SHP77 treated with DMSO at 0.1 percent for 48 hours (cell line): ENCODE measurements at places on chromosomes 1 and 21.

DNA sequence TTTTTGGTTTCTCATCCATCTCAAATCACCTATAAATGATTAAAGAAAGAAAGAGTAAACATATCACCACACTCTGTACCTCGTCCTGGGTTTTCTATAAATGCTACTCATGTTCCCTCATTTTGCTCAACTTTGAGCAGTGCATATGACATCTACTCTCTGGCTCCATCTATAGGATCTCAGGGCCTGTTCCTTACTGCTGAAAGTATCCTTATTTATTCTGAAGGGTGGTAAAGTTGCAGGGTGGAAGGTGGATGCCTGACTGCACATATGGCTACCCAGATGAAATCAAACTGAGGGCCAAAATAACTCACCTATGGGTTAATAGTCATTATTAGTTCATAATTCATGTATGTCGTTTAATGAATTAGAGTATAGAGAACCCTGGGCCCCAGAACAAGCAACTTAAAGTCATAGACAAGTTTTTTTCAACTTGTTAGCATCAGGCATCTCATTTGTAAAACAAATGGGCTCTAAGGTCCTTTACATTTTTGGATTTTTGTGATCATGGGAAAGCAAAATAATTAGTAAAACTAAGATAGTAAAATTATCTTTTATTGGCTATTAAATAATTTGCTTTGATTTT lies 46.5 kb downstream of the NCF2 start:
- DNase-seq, result peak; percentile 2

DNA sequence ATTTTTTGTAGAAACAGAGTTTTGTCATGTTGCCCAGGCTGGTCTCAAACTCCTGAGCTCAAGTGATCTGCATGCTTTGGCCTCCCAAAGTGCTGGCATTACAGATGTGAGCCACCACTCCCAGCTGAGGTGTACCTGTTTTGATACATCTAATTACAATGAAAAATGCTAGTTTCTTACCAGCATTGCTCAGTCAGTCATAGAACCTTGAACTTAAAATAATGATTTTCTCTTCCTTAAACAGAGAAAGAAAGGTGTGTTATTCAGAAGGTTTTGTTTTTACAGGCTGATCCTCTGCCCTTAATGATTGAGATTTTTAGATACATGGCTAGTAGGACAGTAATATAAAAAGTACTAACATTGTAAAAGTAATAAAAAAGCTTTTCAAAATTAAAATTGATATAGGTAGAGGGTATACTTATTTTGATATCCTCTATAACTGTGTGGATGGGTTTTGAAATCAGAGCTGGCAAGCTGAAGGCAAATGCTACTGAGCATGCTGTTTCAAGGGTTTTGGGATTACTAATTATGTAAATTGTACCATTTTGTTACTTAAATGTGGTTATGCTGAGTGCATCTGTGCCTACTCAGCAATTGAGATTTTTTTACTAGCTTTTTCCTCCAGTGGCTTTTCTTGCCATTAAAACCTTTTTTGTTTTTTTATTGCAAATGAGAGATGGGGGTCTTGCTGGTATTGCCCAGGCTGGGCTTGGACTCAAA lies 16.1 kb downstream of the PRRC2C start:
- no peak for DNase-seq

DNA sequence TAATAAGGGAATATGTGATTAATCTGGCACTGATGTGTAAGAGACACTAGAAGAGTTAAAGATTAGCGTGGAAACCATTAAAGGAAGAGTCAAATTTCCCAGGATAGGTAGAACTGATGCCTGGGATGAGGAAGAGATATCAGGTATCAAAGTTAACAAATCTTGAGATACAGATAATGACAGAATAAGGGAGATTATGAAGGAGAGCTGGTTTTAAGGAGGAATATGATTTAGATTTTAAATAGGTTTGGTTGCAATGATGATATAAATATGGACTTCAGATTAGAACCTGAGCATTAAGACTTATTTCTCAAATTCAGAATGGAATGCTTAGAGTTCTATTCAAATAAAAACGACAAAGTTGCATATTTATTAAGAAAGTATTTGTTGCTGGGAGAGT lies 26.2 kb downstream of the MAGI3 start:
- no peak for DNase-seq

DNA sequence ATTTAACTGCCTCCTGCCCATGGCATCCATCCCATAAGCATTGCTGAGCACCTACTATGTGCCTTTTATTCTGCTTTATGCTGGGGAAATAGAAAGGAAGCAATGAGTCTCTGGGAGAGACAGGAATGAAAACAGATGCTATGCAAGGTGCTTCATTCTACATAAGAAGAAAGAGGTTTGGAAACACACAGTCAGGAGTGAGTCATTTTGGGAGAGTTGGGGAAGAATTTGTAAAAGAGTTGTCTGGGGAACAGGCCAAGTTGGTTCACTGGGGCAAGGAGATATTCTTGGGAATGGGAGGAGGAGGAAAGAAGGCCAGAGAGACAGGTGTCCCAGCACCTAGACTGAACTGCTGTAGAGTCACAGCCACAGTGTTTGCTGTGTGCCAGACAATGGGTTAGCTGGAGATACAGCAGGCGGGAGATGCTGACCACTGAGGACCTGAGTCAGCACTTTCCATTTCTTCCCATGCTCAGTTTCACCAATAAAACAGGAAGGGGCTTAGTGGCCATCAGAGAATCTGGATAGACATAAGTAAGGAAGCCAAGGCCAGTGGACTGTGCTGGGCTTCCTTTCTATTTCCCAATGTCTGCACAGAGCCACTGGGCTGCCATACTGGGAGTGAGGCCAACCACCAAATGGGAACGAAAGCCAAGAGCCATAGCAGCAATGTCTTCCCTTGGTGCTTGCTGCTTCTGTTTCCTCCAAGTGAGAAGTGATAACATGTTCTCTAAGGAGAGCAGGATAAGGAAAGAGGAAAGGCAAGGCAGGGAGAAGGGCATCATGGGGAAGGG lies 187.7 kb upstream of the USP24 start:
- DNase-seq, result no peak

DNA sequence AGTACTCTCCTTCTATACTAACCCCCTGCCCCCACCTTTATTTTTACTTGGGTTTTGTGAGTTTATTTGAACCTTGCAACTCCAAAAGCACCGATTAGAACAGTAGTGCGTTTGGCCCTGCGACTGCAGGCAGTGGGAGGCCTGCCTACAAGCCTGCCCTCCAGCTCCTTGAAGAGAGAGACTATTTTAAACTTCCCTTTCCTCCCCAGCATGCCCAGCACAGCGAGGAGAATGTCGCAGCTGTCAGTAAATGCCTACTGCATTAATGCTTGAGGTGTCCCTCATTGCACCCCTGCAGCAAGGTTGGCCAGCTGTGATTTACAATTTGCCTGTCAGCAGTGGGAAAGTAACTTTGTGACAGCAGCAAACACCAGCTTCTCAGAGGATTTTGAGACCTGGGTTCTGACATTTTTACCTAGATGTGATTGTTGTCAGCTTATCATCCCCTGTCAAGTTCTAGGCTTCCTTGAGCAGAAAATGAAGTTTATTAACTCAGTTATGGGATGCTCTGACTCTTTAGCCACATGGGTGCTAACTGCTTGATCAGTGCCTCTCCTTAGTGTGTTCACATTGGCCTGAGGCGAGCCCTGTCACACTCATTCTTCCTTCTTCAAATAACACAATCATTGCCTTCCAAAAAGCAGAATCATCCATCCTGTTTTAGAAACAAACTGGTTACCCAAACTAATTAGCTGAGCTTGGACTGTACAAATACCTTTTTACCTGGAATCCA lies 170.6 kb downstream of the PDE4B start:
- DNase-seq, result no peak

- no peak for DNase-seq
Measured at GRCh38 chr1:229975047-229975446, 92.0 kb upstream of the GALNT2 start.

DNA sequence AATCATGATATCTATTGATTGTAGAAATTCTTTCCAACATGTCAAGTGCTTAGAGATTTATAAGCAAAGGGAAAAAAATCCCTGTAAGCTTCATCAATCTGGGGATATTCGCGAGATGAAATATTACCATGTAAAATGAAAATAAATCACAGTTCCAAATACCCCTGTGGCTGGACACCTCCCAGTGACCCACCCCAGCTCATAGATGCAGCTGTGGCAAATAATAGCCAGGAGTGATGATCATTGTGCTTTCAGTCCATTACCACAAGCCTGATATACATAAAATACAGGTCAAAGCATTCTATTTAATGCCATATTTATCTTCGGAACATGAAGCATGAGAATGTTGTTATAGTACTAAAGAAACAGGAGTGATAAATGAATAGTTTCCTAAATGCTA lies 274.9 kb upstream of the LRRC7 start:
- DNase-seq, result no peak
